ENCODE measurements at places on chromosomes 3 and 15.

GRCh38 chr3:123953735-123954134 lies 7.3 kb downstream of the CCDC14 start:
- no peak for DNase-seq

DNA sequence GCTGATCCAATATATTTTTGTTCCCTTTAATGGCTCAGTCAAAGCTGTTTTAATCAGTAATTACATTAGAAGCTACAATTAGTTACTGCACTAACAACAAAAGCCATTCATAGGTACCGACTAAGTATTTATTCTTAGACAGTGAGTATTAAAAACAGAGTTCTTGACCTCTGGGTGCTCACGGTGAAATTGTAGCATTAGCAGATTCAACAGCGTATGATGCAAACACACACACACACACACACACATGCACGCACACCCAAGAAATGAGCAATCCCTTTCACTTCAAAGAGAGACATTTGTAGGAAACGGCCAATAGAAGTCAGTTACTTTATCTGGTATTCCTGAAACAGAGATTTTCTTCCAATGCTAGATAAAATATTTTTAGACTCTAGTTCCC lies 27.0 kb upstream of the MITF start:
- DNase-seq, result no peak

GRCh38 chr3:53788038-53788437 lies 58.2 kb downstream of the CHDH start:
- no peak for DNase-seq

DNA sequence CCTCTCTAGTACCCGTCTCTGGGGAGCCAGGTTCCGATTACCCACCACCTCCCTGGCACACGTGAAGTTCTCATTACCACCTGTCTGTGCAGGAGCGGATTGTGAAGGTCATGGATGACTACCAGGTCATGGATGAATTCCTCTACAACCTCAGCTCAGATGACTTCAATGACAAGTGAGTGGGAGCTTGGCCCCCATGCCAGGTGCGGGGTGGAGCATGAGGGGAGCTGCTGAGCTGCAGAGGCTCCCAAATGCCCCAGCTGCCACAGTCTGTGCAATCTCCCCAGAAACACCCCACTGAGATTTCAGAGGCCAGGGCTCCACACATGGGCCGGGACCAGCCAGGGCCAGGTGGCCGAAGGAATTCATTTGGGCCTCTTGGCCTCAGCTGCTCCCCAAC lies 34.3 kb downstream of the DNAH1 start:
- no peak for DNase-seq

- DNase-seq, result no peak
Measured at GRCh38 chr3:74329096-74329495, 285.4 kb downstream of the CNTN3 start.
